Cardiac ventricle fibroblast (primary cell): ENCODE measurements at places on chromosomes 6 and 20. TPM values are rescaled to one million over a fixed set of nuclear protein-coding genes. Genes with fewer than 3 reads are reported as not detected.

GABRR2 gene
- not detected in 2 replicates for total RNA-seq

COL19A1 gene
- total RNA-seq, result not detected in 2 replicates

CST2 gene
- not detected in 2 replicates for total RNA-seq

FRMD1 gene
- not detected in 2 replicates for total RNA-seq

CYP21A2 gene
- 0.15 TPM in 1 of 2 replicates, not detected in the other for total RNA-seq
